ENCODE measurements at places on chromosomes 5 and 9. TPM values are rescaled to one million over a fixed set of nuclear protein-coding genes. Genes with fewer than 3 reads are reported as not detected.

MRRF gene
- 46.2 TPM for total RNA-seq

ECSCR gene
- total RNA-seq, result not detected

FOXE1 gene
- 0.04 TPM for total RNA-seq

PDZD2 gene
- 6.7 TPM for total RNA-seq

TTC39B gene
- total RNA-seq, result 10.6 TPM

MARCHF11 gene
- not detected for total RNA-seq

GHR gene
- total RNA-seq, result 0.63 TPM

SLC36A3 gene
- total RNA-seq, result not detected

EQTN gene
- not detected for total RNA-seq

KCNMB1 gene
- total RNA-seq, result 0.04 TPM

C8G gene
- not detected for total RNA-seq

C9orf85 gene
- total RNA-seq, result 19.1 TPM

SYK gene
- total RNA-seq, result 12.3 TPM

PCDHB12 gene
- total RNA-seq, result 1.6 TPM

ZNF474 gene
- total RNA-seq, result 0.68 TPM

LCN1 gene
- total RNA-seq, result not detected

DAB2 gene
- total RNA-seq, result 12.6 TPM

PRLR gene
- total RNA-seq, result 1.8 TPM

JAK2 gene
- 7.1 TPM for total RNA-seq

HTR4 gene
- total RNA-seq, result not detected

HAVCR2 gene
- total RNA-seq, result 1.6 TPM

CLIC3 gene
- 0.75 TPM for total RNA-seq

NEUROG1 gene
- total RNA-seq, result 0.04 TPM

CD274 gene
- total RNA-seq, result 6.6 TPM

MSMP gene
- total RNA-seq, result not detected

TMEM232 gene
- total RNA-seq, result 10.9 TPM

TYRP1 gene
- total RNA-seq, result not detected

TAF11L10 gene
- not detected for total RNA-seq

CTNND2 gene
- total RNA-seq, result 0.34 TPM

XRCC4 gene
- total RNA-seq, result 7.6 TPM

GAPVD1 gene
- total RNA-seq, result 36.7 TPM
